Cortex of kidney (tissue), 1 donor: ENCODE measurements at places on chromosomes 7 and 10.

GRCh38 chr10:78049851-78050250, 16.2 kb downstream of the RPS24 start:
- DNase-seq, result no peak

- DNase-seq, result no peak
These were observed 30.1 kb upstream of the INPP5A start for GRCh38 chr10:132507409-132507955.

DNA sequence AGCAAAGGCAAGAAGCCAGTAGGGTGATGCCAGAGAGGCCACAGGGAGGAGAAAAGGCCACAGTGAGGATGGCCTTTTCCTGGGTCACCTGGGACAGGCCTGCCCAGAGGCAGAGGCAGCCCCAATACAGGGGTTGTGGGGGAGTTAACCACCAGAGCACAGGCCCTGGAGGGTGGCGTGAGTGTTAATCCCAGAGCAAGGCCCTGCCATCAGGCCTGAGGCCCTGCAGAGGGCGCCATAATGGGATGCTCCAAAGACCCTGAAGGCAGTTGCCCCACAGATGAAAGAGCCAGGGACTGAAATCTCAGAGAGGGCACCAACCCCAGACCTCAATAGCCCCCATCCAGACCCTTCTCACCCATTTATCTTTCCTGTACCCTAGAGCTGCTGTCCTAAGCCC, 23.9 kb downstream of the SLC13A4 start:
- DNase-seq, result no peak

DNA sequence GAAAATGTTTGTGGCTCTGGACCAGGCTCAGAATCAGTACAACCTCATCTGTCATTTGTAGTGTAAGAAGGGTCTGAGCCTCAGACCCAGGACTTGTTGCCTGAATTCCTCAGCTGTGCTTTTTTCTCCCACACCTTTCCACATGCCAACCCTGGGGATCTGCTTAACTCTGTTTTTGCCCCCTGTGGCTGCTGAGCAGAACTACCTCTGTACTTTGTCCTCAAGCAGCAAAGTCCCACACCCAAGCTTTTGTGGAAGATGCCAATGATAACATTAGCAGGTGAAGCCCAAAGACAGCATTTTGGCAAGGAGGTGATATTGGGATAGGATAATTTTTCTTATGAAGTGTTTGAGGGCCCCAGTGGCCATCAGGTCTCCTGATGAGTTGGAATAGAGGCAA, 5.8 kb upstream of the CYP2C18 start:
- no peak for DNase-seq

GRCh38 chr10:64093946-64094535, 572.8 kb downstream of the REEP3 start:
- DNase-seq, result no peak

- DNase-seq, result no peak
These were observed 7.2 kb downstream of the EXOC6 start for GRCh38 chr10:92855560-92855959.

DNA sequence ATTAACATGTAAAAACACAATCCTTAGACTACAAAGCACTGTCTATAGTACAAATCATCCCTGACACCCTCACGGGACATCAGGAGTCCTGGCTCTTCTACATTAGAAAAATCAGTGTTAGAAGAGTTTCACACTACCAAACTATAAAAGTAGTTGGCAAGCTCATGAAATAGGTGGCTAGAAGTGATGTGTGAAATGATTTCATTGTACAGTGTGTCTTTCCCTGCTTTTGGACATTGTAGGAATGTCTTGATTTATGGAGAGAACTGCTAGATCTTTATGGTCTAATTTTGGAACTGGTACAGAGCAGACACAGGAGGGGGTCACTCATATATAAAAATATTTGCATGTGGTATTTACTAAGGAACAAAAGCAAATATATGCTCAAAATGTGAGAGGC, 33.2 kb downstream of the SEMA3A start:
- no peak for DNase-seq

- no peak for DNase-seq
These were observed 13.1 kb downstream of the UBE3C start for GRCh38 chr7:157151626-157152339.

DNA sequence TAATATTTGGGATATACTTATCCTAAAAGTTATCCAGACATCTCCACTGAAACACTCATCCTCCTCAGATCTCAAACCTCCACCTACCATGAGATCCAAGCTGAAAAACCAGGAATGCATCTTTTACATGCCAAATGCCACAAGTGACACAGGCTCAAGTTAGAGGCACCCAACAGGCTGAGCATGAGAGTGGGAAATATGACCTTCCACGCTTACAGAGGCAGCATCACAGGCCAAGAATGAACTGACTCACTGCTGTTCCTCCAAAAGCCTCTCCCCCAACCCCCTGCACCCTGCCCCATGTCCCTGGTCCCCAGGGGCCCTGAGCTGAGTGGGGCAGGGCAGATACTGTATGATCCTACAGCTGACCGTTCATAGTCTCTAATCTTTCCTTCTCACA, 4.8 kb upstream of the MTPAP start:
- DNase-seq, result no peak

DNA sequence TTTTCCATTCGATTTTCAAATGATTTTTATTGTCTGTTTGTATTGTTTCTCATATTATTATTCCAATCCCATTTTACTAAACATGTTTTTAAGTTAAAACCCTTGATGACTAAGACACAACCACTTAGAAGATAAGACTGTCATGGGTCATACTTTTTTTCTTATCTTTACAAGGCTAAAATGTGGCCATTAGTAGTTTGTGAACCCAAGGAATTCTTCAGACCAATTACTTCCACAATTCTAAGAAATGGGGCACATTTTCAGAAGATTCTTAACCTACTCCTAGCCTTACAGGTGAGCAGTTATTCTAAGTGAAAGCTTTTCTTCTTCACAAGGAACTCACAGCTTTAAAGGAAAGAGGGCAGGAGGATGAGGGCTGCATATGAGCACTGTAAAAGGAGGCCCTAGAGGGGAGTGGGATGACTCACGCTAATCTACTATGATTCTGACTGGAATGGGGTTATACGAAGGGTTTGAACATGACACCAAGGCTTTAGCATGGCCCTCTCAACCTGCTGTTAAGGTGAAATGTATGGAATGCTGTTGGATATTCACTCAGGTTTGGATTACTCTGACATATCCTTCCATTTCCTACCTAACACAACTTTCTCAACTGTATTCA, 81.0 kb downstream of the SORCS1 start:
- DNase-seq, result no peak

GRCh38 chr7:93476491-93477344, 97.8 kb downstream of the CALCR start:
- DNase-seq, result no peak

DNA sequence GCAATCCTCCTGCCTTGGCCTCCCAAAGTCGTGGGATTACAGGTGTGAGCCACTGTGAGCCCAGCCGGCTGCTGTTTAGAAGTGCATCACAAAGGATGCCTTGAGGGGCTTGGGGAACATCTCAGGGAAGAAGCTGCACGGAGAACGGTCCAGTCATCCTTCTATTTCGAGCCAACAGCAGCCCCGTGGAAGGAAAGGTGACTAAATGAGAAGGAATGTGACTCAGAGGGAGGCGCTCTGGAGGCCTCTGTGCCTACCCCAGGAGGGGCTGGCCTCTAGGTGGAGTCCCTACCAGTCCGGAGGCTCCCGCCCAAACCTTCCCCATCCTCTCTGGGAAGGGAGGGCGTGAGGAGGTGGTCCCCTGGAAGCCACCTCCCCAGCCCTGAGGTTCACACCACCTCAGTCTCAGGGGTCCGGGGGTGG, 76.2 kb downstream of the CTBP2 start:
- DNase-seq, result no peak

DNA sequence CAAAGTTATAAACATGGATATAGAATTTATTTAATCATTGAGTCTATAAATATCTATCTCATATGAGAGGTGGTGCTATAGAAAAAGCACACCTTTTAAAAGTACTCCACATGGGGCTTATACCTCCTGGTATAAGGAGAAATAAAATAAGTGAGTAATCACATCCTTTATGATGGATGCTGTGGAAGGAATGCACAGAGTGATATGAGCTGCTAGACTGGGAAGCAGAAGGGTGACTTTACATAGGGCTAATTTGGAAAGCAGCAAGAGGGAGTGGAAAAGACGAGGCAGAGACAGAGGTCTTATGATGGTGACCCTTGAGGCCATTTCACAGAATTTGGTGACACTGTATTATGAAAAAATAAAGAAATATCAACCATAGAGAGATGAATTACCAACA, 59.4 kb upstream of the AHR start:
- no peak for DNase-seq

DNA sequence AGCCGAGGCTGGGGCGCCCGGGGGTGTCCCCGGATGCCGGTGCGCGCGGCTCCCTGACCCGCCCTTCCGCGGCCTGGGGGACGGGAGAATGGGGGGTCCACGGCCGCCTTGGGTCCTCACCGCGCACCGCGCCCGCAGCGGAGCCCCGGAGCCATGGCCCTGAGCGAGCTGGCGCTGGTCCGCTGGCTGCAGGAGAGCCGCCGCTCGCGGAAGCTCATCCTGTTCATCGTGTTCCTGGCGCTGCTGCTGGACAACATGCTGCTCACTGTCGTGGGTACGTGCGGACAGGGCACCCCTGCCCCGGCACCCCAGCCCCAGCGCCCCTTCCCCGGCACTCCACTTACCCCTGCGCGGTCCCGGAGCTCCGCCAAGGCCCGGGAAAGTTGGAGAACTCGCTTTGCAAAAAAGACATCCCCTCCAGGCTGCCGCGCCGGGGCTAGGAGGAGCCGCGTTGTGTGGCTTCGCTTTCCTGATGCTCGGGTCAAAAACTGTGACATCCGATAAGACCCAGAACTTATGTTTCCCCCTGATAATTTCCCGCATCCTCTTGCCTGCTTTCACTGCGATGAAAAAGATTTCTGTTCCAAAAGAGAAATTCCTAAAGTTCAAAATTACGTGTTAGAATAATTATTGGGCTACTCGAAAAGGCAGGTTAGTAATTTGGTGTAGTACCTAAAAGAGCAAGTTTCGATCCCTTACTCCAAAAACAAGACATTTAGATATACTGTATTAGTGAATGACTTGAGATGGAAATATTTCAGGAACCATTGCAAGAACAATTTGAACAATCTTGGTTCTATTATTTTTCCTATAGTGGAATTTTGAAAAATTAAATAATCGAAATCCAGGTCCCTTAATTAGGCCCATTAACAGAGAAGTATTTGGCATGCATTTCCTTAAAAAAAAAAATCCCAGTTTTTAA, 888 bp downstream of the SLC18A2 start:
- DNase-seq, result no peak

GRCh38 chr7:155863721-155864151, 51.5 kb upstream of the SHH start:
- DNase-seq, result no peak

- no peak for DNase-seq
These were observed 642.1 kb upstream of the GALNT17 start for GRCh38 chr7:70489813-70490212.

DNA sequence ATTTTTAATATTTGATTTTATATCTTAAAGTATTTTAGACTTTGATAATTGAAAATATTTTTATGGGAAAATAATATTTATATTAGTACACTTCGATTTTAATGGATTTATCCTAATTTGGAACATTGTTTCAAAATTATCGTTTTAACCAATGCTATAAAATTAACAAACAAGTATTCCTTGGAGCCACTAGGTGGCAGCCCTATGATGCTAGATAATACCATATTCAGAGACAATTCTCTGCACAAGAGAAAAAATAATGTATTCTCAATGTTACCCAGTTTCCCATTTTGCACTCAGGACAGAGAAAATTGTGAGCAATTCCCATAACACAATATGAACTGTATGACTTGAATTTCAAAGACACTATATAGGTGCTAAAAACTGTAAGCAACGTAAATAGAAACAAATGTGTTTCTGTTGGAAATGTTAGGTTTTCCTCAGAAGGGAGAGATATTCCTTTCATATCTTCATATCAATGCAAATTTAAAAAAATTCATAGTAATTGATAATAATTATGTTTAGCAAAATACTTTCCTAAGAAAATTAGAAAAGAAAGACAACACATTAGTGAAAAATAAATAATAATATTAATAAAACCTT, 237.8 kb downstream of the SEMA3E start:
- DNase-seq, result no peak

- no peak for DNase-seq
These were observed 67.7 kb upstream of the JCAD start for GRCh38 chr10:30127120-30127541.

- DNase-seq, result no peak
These were observed 68.3 kb upstream of the FAM171A1 start for GRCh38 chr10:15439341-15439842.

DNA sequence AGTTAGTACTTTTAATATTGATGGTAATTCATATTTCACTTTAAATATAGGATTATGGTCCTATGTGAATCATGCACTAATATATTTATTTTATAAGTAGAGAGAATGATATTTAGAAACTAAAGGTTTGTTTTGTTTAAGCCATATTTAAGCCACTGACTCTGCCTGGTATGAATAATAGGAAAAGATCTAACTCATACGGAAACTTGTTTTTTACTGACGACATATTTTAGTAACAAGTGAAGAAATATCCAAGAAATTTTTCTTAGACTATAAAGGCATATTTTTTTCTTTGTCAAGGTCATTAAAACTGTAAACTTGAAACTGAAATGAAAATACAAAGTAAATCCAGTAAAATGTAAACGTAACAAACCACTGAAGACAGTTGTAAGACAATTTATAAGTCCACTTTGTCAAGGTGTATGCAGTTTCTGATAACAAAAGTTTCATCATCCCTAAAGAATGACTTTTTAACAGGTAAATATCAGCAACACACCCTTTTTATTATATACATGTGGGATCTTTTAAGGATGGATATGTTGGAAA, 147.1 kb downstream of the PHF14 start:
- no peak for DNase-seq

DNA sequence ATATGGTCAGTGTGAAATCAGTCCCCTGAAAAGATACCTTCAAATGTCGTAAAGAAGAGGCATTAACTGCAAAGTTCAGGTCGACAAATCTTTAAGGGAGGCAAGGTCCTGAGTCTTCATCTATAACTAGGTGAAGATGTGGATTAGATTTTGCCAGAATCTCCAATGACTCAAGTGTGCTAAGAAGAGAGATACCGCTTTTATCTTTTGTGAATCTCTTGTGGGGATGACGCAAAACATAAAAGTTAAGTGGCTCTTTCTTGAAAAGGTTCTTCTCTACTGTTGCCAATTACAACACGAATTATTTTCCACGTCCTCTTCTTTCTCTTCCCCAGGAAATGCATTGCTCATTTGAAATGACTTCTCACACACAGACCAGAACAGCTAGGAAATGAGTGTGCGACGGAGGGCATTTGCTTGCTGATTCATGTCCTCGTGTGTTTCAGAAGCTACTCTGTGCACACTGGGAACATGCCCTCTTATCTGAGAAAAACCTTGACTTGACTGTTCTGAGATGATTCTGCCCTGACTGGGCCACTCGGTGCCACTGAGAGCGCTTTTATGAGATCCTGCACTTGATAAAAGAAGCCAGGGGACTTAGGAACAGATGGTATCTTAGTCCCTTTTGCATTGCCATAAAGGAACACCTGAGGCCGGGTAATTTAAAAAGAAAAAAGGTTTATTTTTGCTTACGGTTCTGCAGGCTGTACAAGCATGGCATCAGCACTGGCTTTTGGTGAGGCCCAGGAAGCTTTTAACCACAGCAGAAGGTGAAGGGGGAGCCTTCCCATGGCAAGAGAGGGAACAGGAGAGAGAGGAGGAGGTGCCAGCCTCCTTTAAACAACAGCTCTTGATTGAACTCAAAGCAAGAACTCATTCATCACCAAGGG, 169.5 kb upstream of the PFKP start:
- DNase-seq, result no peak

GRCh38 chr7:158766570-158767281, 62.1 kb upstream of the NCAPG2 start:
- no peak for DNase-seq
